ENCODE measurements at places on chromosomes 12 and 14. TPM values are rescaled to one million over a fixed set of nuclear protein-coding genes. Genes with fewer than 3 reads are reported as not detected.

The ADGRD1 gene
- 4.3 TPM for total RNA-seq

GRCh38 chr14:89674936-89675335 is 257.9 kb upstream of the FOXN3 start:
- H3K4me1 ChIP-seq = no peaks in the 10 kb centered on the region
- no peaks in the 10 kb centered on the region for H3K36me3 ChIP-seq
- DNase-seq = no peak
- no peak overlapping the region for H3K4me3 ChIP-seq
- H3K27ac ChIP-seq = no peak overlapping the region

The LEMD3 gene
- 102 TPM for total RNA-seq

DNA sequence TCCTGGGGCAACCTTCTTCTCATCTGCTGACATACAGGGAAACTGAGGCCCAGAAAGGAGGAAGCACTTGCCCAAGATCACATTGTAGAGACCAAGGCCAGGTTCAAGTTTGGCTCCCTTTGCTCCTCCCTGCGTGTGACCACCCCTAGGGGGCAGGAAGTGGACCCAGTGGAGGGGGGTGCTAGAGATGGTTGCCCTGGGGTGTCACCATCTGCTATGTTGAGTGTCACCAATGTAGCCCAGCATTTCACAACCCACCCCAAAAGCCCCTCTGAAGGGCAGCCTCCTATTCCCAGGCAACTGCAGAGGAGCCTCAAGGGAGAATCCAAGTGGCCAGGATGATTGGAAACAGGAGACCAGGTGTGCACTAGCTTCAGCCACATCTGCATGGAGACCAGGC is 12.0 kb upstream of the RBM19 start:
- no peak for DNase-seq
- H3K36me3 ChIP-seq = no peaks in the 10 kb centered on the region
- no peaks in the 10 kb centered on the region for H3K27me3 ChIP-seq
- H3K27ac ChIP-seq = no peak overlapping the region
- H3K4me3 ChIP-seq = no peak overlapping the region

- DNase-seq = no peak
- H3K27ac ChIP-seq = no peak overlapping the region
- H3K4me1 ChIP-seq = no peaks in the 10 kb centered on the region
- no peak overlapping the region for H3K4me3 ChIP-seq
These were observed 4.6 kb downstream of the METTL3 start for GRCh38 chr14:21506557-21506956.

Data from prostate gland (tissue), 2 donors.